ENCODE measurements at places on chromosomes 13 and 19.

DNA sequence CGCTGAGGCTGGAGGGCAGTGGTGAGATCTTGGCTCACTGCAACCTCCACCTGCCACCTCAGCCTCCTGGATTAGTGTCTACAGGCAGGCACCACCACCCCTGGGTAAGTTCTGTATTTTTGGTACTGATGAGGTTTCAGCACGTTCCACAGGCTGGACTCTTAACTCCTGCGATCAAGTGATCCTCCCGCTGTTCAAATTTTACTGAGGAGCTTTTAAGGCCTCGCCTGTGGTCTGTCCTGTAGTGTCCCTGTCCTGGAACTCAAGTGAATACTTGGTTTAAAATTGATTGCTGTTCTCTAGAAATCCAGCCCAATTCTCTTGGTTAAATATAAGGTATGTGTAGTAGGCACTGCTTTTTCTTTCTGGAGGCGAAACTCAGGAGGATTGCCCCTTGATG lies 65.2 kb downstream of the DPRX start:
- no peak overlapping the region for H3K4me3 ChIP-seq
- H3K4me1 ChIP-seq: no peaks in the 10 kb centered on the region
- DNase-seq: no peak
- no peaks in the 10 kb centered on the region for H3K36me3 ChIP-seq

DNA sequence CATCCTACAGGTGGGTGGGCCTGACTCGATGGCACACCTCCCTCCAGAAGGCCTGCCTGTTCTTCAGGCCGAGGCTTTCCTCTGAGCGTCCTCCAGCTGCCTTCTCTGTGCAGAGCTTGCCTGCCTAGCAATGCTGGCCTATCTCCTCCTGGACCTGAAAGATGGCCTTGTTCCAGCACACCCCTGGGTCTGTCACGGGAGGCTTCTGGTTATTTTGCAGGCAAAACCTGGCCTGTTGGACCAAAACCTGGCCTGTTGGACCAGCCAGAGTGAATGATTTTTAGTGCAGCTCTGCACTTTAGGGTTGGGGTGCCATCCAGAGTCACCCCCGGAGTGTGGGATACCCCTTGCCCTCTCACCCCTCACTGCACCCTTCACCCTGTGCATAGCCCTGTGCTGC lies 128.4 kb downstream of the KATNAL1 start:
- H3K36me3 ChIP-seq: no peaks in the 10 kb centered on the region
- H3K27ac ChIP-seq: no peak overlapping the region
- DNase-seq: no peak
- no peak overlapping the region for H3K4me3 ChIP-seq
- peaks cover 6% of the 10 kb centered on the region for H3K4me1 ChIP-seq

DNA sequence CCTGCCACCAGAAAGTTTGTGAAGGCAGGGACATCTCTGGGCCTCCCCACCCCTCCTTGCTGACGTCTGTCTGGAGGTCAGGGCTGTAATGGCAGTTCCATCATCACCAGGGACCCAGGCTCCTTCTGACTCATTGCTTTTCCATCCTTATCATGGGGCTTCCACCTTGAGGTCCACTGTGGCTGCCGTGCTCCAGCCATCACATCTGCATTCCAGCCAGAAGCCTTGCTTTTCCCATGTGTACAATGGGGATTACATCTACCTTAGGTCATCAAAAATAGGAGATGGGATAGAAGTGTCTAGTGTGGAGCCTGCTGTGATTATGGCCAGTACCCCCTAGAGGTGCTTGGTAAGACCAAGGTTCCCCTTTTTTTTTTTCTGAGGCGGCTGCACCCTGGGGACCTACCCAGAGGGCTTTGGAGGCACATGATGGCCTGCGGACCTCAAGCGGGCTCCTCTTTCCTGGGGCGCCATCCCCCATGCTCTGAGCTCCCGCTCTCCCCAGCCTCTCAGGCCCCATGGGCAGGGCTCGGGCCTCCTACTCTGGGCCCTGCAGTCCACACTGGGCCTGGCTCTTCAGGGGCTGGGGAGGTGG lies 13.4 kb upstream of the RANBP3 start:
- H3K4me1 ChIP-seq: peaks cover 26% of the 10 kb centered on the region
- H3K27ac ChIP-seq: no peak overlapping the region
- no peaks in the 10 kb centered on the region for H3K36me3 ChIP-seq
- H3K27me3 ChIP-seq: no peaks in the 10 kb centered on the region
- H3K4me3 ChIP-seq: no peak overlapping the region

DNA sequence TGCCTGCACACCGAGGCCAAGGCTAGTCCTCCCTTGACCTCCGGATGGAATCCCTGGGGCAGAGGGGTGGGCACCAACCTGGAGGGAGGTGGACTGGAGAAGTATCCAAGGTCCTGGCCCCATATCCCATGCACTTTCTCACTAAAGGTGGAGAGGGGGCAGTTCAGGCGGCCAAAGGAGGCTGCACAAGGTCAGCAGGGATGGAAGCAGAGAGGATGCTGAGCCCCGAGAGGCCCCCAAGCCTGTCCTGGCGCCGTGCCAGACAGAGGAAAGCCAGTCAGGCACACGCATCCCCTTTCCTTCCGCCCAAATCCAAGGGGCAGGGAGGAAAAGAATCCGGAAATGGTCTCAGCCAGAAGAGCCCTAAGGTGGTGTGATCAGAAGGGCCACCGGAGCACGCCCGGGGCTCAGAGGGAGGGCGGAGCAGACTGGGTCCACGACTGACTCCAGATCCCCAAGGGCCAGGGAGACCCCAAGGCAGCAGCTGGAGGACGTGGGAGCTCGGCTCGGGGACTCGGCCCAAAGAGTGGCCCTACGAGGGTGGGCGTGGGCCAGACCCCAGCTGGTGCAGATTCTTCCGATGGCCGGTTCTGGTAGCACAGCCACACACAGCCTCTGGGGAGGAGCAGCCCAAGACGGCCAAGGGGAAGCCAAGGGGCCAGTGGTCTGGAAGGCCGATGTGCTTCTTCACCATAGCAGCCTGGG lies 60.0 kb downstream of the MLLT1 start:
- no peak for DNase-seq
- H3K27me3 ChIP-seq: no peaks in the 10 kb centered on the region
- no peaks in the 10 kb centered on the region for H3K4me1 ChIP-seq
- no peak overlapping the region for H3K4me3 ChIP-seq
- H3K27ac ChIP-seq: no peak overlapping the region
- peaks cover 16% of the 10 kb centered on the region for H3K36me3 ChIP-seq

DNA sequence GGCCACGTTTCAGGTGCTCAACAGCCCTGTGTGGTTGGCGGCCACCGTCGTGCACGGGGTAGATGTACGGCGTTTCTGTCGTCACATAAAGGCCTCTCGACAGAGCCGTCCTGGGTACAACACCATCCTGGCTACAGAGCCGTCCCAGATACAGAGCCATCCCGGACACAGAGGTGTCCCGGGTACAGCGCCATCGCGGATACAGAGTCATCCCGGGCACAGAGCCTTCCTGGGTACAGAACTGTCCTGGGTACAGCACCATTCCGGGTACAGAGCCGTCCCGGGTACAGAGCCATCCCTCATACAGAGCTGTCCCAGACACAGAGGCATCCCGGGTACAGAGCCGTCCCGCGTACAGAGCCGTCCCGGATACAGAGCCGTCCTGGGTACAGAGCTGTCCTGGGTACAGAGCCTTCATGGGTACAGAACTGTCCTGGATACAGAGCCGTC lies 222.7 kb upstream of the SOX1 start:
- no peak overlapping the region for H3K27ac ChIP-seq
- no peak for DNase-seq
- no peaks in the 10 kb centered on the region for H3K4me1 ChIP-seq
- no peak overlapping the region for H3K4me3 ChIP-seq

- H3K27me3 ChIP-seq: no peaks in the 10 kb centered on the region
- no peaks in the 10 kb centered on the region for H3K36me3 ChIP-seq
- no peak for DNase-seq
- H3K4me1 ChIP-seq: no peaks in the 10 kb centered on the region
Observed at GRCh38 chr13:60016229-60016628, 147.5 kb downstream of the DIAPH3 start.

- no peak overlapping the region for H3K27ac ChIP-seq
- H3K36me3 ChIP-seq: no peaks in the 10 kb centered on the region
- no peaks in the 10 kb centered on the region for H3K27me3 ChIP-seq
Observed at GRCh38 chr13:40017662-40018262, 362.3 kb downstream of the COG6 start.

DNA sequence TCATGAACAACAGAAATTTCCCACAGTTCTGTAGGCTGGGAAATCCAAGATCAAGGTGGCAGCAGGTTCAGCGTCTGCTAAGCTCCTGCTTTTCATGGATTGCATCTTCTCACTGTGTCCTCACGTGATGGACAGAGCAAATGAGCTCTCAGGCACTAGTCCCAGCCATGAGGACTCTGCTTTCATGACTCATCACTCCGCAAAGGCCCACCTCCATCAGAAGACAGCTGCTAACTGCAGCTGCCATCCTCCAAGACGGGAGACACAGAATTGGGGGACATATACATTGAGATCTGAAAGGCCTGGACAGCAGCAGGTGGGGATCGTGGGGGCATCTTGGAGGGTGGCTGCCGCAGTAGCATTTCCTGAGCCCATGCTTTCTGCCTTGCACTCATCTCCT lies 44.4 kb upstream of the SPATA13 start:
- no peak for DNase-seq
- no peak overlapping the region for H3K27ac ChIP-seq
- no peaks in the 10 kb centered on the region for H3K36me3 ChIP-seq
- peaks cover 6% of the 10 kb centered on the region for H3K27me3 ChIP-seq
- H3K4me3 ChIP-seq: no peak overlapping the region

GRCh38 chr13:22940736-22941135 lies 240.0 kb upstream of the SGCG start:
- DNase-seq: no peak
- no peaks in the 10 kb centered on the region for H3K36me3 ChIP-seq
- no peaks in the 10 kb centered on the region for H3K27me3 ChIP-seq
- no peak overlapping the region for H3K27ac ChIP-seq
- H3K4me1 ChIP-seq: no peaks in the 10 kb centered on the region

GRCh38 chr19:748274-748598 lies 2.7 kb upstream of the MISP start:
- no peaks in the 10 kb centered on the region for H3K36me3 ChIP-seq
- H3K27me3 ChIP-seq: no peaks in the 10 kb centered on the region
- H3K4me3 ChIP-seq: no peak overlapping the region
- no peaks in the 10 kb centered on the region for H3K4me1 ChIP-seq

DNA sequence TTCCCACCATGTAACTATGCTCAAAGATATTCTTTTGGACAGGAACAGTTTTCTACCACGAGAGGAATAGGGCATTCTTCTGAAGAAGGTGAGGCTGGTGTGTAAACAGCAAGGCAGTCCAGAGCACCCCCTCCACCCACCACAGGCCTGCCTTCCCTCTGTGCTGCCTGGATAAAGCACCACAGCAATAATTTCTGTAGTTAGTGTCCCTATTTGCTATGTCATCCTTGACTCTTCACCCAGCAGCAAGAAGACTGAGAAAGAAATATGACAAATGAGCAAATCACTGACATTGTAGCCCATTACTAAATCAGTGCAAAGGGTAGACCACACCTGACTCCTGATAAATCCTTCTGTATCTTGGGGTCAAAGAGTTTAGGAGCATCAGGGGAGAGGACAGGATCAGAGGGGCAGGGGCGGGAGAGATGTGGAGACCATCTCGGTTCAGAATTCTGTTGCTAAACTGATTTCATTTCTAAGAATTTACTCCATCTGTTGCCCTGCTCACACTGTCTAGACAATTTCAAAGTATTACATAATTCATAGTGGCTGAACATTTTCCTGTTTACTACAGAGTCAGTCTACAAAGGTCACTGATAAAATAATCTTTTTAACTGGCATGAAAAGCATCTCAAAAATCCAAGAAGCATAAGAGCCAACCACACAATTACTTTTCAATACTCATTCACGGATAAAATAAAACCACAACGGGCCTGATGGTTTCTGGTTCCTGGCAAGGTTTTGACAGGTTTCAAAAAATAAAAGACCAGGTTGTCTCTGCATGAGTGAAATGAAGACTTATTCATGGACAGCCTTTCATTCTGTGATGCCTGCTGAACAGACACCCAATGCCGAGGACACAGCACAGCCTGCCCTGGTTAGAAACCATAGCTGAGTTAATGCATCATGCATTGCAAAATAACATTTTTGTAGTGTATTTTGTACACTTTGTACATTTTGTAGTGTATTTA lies 88.4 kb upstream of the IRS2 start:
- H3K27ac ChIP-seq: no peak overlapping the region
- peaks cover 8% of the 10 kb centered on the region for H3K27me3 ChIP-seq
- no peak overlapping the region for H3K4me3 ChIP-seq
- no peaks in the 10 kb centered on the region for H3K4me1 ChIP-seq
- no peak for DNase-seq

DNA sequence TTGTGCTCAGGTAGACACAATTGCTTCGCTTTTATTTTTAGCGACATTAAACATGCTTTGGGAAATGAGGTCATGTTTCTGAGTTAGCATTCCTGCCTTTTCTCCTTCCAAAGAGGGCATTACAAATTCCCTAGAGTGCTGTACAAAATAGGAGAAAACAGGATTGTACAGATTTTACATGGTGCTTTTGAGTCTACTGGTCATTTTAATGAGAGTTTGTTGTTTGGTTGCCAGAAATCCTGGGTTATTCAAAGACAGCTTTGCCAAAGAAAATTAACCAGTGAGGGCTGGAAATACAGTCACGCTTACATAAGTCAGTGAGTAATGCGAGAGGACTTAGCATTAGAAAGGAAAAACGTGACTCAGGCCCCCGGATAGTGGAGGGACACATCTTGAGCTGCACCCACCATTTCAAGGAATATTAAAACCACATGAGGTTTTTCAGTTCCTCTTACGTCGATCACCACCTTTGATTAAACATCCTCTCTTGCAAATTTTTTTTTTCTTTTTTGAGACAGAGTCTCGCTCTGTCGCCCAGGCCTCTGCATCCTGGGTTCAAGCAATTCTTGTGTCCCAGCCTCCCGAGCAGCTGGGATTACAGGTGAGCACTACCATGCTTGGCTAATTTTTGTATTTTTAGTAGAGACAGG lies 55.4 kb downstream of the SACS start:
- peak overlapping the region; percentile 31 for H3K4me3 ChIP-seq
- peak; percentile 85 for DNase-seq
- H3K27ac ChIP-seq: no peak overlapping the region
- no peaks in the 10 kb centered on the region for H3K36me3 ChIP-seq
- no peaks in the 10 kb centered on the region for H3K27me3 ChIP-seq

DNA sequence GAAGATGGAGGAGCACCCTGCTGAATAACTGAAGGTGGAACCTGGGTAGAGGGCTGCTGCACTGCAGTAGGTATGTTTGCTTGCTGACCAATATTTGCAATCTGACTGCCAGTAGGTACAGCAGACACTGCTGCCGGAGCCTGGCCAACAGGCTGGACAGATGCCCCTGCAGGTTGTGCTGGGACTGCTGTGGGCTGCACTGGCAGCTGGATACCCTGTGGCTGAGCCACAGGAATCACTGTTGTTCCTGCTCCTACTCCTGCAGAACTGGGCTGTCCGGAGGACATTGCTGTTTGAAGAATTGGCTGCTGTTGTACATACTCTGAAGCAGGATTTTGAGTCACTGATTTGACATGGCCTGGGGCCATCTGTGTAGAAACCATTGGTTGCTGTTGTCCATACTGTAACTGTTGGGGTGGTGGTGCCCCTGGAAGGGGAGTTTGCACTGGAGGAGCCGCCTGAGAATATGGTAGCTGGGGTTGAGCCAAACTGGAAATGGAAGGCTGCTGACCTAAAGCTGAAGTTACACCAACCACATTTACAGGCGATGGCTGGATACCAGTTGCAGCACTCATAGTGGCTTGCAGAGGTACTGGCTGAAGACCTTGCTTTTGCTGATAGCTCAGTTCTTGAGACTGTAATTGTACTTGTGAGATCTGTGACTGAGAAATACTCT lies 2.2 kb downstream of the TSC22D1 start:
- peak; percentile 18 for DNase-seq
- H3K27ac ChIP-seq: no peak overlapping the region
- H3K4me1 ChIP-seq: peaks cover 18% of the 10 kb centered on the region
- H3K36me3 ChIP-seq: no peaks in the 10 kb centered on the region

- H3K27me3 ChIP-seq: no peaks in the 10 kb centered on the region
- H3K4me1 ChIP-seq: no peaks in the 10 kb centered on the region
- DNase-seq: no peak
- no peak overlapping the region for H3K27ac ChIP-seq
Observed at GRCh38 chr13:61294467-61295191, 121.0 kb downstream of the PCDH20 start.

All from B cell (primary cell).